EL (cell line): ENCODE measurements at places on chromosomes 5 and 9.

GRCh38 chr9:70639853-70640814 is 225.7 kb upstream of the KLF9 start:
- DNase-seq, result peak; percentile 57

- DNase-seq, result peak; percentile 1
Measured at GRCh38 chr5:152405145-152405544, at the start of gene NMUR2. NMUR2 (minus strand) TSS chr5:152405279; CDS start chr5:152405113, 166 bp downstream.

DNA sequence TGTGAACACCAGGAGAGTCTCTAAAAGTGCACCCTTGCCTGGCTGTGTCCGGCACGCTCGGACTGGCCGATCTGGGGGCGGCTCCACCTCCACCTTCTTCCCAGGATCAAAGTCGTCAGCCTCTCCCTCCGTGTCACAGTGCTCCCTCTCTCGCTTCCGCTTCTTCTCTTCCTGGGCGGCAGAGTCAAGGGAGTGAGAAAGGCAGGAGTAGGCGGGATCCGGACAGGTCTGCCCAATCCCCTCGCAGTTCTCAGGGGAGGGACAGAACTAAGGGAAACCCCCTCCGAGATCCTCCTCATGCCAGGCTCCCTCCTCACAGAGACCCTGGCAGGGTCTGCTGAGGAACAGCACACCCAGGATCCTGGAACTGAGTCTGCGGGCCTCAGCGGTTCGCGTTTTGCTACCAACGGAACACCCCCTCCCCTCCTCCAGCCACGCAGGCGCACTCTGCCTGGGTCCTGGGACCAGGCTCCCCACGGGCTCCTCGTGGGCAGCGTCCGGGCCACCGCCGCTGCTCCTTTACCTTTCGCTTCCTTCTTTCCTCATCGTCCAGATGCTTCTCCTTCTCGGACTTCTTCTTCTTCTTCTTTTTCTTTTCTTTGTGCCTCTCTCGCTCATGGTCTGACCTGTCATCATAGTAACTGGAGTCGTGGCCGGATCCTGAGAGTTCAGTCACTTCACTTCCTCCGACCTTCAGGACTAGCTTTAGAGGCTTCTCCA is 1.3 kb downstream of the BRD9 start:
- no peak for DNase-seq

DNA sequence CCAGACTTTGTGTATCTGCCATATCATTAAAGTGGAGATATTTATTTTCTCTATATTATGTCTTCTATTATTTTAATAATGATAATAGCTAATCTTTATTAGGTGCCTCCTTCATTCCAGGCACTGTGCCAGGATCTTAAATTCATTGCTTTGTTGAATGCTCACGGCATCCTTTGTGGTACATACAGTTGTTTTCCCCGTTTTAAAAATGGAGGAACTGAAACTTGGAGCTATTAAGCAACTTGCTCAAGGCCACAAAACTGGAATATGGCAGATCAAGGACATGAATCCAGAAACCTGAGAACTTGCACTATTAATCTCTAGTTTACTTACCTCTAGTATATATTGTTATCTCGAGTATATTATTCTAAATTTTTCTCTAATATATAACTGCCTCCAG is 41.5 kb upstream of the PPP3R2 start:
- no peak for DNase-seq

- no peak for DNase-seq
Measured at GRCh38 chr5:39119404-39120051, 45.3 kb upstream of the RICTOR start.

GRCh38 chr5:124651663-124652513 is 94.6 kb downstream of the ZNF608 start:
- peak; percentile 85 for DNase-seq
